Dermis blood vessel endothelial cell (primary cell): ENCODE measurements at places on chromosomes 16 and 17. TPM values are rescaled to one million over a fixed set of nuclear protein-coding genes. Genes with fewer than 3 reads are reported as not detected.

SLC5A11 gene
- total RNA-seq = 0.05 and 0.17 TPM in 2 replicates

DNA sequence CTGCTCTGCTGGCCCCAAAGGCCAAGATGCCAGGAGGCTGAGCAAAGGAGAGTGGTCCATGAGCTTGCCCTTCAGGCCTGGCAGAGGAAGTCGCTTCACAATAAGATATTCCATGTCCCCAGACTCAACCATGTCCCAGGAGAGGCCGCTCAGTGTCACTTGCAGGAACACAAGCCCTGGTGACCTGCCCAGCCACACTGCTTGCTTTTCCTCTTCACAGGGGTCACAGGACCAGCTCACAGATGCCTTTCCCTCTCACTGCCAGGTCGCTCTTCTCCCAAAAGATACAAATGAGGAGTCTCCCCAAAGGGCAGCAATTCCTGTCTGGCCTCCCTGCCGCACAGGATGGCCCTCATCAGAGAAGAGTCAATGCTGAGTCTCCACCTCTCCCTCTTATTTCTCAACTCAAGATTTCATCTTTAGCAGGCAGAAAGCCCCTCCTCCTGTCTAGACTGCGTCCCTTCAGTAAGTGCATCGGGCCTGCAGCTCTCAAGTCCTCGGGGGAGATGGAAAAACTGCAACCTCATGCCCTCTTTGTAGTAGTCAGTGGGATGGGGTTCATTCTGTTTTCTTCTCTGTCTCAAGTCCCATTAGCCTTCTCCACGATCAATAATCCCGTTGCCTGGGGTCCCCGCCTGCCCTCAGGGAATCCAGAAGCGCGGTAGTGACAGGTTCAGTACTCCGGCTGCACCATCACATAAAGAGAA is 5.0 kb downstream of the JUP start:
- DNase-seq = no peak

DNA sequence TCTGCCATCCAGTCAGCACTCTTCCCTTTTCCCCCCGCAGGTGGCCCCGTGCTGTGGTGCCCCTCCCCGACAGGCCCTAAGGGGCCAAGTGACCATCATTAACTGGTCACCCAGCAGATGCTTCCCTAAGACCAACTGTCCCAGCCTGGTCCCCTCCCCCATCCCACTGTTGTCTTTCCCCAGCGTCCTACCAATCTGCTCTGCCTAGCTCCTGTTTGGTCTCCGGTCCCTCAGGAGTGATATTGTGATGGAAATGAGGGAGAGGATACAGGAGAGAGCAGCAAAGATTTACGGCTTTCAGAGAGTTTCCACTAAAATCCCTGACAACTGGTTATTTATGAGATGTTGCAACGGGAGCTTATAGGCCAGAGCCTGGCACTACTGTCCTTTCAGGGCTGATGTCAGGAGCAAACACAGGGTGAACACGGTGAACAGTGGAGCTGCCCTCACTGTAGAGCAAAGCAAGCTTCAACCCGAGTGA is 1.4 kb upstream of the TTLL6 start:
- no peak for DNase-seq

- DNase-seq = no peak
Measured at GRCh38 chr16:27966756-27967155, 96.8 kb downstream of the GSG1L start.

PPP1R1B gene
- total RNA-seq = not detected in 2 replicates

MPP3 gene
- total RNA-seq = 3.0 and 4.9 TPM in 2 replicates

- DNase-seq = no peak
Measured at GRCh38 chr17:78125976-78126894, 2.3 kb downstream of the TMC6 start.

SPEM1 gene
- total RNA-seq = not detected in 2 replicates

DNA sequence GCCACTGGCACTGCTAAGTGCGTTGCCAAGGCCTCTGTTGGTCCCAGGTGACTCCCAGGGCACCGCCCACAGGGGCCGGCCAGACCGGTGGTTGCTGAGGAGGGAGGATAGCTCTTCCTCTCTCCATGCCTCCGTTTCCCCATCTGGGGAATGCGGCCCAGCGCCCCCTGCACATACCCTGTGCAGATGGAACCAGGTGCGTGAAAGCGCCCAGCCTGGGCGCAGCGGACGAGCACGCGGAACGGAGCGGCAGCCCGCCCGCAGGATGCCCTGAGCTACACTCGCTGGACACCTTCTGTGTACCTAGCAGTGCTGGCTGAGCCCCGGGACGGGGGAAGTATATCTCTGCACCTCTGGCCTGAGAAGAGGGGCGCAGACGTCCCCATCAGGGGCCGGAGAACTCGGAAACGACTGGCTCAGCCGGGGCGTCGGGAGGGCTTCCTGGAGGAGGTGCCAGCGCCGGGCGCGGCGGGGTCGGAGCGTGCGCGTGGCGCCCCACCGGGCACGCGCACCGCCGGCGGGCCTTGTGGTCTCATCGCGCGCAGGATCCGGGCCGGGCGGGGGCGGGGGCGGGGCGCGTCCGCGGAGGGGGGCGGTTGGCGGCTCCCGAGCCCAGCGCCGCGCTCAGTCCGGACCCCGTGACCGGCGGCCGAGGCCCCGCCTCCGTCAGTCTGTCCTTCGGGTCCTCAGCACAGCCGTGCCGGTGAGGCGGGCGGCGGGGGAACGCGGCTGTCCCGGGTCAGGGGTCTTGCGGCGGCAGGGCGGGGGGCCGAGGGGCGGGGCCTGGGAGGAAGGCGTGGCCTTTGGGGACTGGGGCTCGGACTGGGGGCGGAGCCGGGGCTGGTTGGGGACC is at the start of the genes CCDC78 and HAGHL:
TSS of gene CCDC78 (minus strand) at position 6 of the 853 bp plus-strand sequence. CDS start 76 bp downstream, outside the sequence.
TSS of gene HAGHL (plus strand) at position 669 of the 853 bp plus-strand sequence. CDS start 404 bp downstream, outside the sequence.
- no peak for DNase-seq

- no peak for DNase-seq
Measured at GRCh38 chr16:59148769-59149155, 414.6 kb upstream of the GOT2 start.

GRCh38 chr16:20114356-20114755 is 40.7 kb upstream of the GPR139 start:
- DNase-seq = no peak

ABCC6 gene
- under 0.01 and 0.47 TPM in 2 replicates for total RNA-seq

TOX3 gene
- under 0.01 TPM in 1 of 2 replicates, not detected in the other for total RNA-seq
